ENCODE measurements at places on chromosomes 16 and 17.

GRCh38 chr17:79294459-79295071 lies 219.9 kb downstream of the ENGASE start:
- DNase-seq: no peak

DNA sequence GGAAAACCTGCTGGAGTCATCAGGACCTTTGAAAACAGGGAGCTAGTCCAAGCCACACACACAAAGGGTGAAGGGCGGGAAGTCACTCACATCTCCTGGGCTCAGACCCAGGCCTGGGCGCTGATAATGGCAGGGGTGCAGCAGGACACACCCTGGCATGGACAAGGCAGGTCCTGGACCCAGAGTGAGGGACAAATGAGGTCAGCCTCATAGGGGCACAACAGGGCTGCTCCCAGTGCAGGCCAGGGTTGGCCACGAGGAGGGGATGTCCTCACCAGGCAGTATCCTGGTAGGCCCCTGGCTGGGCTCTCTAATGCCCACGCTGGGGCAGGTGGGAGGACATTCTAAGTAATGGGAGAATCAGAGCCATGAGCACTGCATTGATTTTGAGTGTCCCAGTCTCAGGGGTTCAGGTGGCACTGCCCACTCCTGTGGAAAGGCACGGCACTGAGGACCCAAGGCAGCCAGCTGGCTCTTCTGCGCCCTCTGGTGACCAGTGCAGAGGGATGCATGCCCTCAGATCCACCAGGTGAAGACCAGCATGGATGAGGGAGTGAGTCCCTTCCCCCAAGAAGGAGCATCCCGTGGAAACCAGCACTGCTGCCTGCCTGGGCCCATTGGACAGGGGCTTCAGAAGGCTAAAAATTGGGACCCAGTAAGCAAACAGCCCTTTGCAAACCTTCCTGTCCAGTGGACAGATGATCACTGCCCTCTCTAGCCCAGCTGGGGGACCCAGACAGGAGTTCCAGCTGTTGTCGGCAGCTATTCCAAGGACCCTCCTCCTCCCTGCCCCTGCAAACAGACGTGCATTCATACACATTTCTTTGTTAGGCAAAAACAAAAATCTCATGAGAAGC lies 23.4 kb upstream of the SREBF1 start:
- DNase-seq: no peak

- no peak for DNase-seq
These were observed 6.3 kb upstream of the MMP28 start for GRCh38 chr17:35801583-35802224.

GRCh38 chr16:706189-707061 lies 824 bp upstream of the FBXL16 start:
- DNase-seq: no peak

DNA sequence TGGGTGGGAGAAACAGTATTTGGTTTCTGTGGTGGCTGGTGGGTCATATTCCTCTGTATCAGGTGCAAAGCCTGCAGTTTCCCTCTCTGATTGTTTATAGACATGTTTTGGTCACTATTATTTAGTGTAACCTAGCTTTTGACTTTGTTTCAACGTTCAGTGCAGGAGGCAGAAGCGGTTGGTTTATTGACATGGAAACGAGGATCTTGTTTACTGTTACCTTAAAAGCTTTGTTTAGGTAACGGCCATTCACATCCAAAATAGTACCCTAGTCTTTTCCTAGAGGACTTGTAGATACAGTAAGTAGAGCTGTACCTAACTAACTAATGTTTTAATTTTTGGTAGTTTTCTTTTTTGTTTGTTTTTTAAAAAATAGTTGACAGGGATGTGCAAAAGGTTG lies 3.5 kb downstream of the MSI2 start:
- DNase-seq: no peak

Data from amygdala (tissue), 56 donors.